ENCODE measurements at places on chromosomes 16 and 17.

DNA sequence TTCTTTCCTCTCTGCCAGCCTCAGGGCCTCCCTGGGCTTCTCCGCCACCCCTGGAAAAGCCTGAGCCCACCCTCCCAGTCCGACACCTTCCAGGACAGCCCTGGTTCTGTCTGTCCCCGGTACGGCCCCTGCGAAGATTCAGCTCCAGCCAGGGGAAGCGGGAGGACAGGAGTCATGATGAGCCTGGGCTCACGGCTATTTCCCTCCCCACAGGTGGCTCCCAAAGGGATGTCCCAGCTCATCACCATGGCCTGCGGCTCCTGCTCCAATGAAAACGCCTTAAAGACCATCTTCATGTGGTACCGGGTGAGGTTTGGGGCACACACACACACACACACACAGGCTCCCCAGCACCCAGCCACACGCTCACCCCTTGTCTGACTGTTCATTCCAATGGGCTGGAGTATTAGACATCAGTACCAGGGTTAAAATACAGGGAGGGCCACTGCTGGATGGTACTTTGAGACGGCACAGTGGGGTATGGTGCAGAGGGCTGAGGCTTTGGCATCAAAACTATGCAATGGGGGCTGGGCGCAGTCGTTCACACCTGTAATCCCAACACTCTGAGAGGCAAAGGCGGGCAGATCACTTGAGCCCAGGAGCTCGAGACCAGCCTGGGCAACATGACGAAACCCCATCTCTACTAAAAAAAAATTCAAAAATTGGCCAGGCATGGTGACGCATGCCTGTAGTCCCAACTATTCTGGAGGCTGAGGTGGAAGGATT is 32.8 kb downstream of the TMEM186 start:
- DNase-seq, result no peak

- DNase-seq, result no peak
Measured at GRCh38 chr16:79325226-79325945, 275.2 kb downstream of the MAF start.

DNA sequence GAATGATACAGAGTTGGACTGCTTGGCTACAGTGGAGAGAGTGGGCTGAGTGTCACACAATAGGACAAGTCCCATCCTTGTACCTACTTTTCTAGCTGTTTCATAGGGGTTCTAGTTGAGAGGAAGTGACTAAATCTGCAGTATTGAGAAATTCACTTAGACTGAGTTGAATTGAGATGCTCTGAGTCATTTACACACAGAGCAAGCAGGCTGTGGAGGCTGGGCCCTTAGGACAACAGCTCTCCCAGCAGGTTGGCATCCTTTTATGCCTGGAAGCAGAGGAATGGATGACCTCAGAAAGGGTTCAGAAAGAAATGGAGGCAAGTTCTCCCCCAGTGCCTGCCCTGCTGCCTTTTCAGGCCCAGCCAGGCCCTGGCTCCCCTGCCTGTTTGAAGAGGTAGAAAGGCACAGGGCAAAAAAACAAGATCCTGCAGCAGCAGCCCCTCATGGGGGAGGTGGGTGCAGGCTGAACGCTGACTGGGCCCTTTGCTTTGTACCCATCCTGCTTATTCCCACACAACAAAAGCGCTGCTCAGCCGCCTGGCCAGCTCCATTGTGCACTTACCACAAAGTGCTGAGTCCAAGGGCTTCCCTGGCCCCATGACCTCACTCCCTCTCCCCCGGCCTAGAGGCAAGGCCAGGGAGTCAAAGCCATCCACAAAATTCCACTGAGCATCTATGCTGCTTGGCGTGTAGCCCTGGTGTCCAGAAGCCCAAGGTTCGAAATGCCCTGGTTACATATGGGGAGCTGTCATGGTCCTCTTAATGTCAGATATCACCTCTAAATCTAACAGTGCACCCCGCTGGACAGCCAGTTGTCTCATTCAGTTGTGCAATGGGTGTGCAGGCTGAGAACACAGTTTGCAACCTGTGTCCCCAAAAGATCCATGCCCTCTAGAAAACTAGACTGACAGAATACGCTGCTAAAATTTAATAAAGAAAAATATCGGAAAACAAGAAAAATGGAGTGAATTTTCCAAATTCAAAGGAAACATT is 5.4 kb upstream of the CRYBA1 start:
- no peak for DNase-seq

DNA sequence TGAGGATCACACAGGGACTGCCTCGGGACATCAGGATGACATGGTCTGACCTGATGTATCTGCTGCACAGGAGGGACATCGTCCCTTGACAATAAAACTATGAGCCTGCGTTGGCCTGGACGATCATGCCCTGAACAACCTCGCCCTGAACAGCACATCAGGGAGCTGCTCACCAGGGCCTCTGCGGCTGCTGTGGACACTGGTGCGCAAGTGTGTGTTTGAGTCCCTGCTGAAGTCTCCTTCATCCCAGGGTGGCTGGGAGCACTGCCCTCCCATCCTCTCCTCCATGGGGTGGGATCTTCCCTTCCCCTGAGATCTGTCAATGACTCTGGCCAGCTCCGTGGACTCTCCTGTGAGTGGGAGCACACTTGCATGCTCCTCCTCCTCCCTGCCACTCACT is 257.8 kb downstream of the RBFOX3 start:
- no peak for DNase-seq

- no peak for DNase-seq
Measured at GRCh38 chr16:72969812-72970211, 78.1 kb downstream of the ZFHX3 start.

GRCh38 chr16:55809386-55809785 is 23.5 kb downstream of the CES1 start:
- no peak for DNase-seq

DNA sequence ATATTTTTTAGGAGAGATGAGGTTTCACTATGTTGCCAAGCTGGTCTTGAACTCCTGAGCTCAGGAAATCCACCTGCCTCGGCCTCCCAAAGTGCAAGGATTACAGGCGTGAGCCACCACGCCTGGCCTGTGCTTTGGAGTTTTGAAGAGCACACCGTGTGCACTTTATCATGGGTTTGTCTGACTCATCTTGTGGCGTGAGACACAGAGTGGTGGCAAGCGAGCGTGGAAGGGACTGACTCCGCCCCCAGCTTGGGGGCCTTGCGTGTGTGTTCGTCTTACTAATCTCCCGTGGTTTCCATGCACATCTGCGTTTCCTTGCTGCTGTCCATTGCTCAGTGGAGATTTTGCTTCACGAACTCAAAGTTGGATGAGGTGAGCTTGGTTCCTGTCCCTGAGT is 22.9 kb downstream of the CRAMP1 start:
- no peak for DNase-seq

- DNase-seq, result no peak
Measured at GRCh38 chr17:27818401-27819105, 18.2 kb upstream of the NOS2 start.

GRCh38 chr16:11240636-11241473 is 15.1 kb downstream of the SOCS1 start:
- DNase-seq, result no peak

DNA sequence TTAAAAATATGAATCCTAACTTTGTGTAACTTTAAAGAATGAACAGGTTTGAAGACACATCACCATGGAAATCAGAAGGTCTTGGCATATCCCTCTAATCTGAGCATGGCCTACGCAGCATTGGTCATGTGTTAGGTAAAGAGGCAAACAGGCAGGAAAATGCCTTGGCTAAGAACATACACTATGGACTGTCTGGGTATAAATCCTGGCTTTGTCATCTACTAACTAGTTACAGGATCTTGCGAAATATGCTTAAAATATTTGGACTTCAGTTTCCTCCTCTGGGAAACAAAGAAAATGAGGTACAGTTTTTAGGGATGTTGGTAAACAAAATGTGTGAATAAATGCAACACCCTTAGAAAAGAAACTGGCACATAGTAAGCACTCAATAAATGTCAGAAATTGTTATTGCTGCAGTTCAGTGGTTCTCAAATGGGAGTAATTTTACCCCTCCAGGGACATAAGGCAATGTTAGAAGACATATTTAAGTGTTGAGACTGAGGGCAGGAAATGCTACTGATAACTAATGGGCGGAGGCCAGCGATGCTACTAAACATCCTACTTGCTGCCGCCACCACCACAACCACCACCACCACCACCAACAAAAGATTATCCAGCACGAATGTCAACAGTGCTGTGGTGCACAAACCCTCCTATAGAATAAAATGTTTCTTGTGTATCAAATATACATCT is 770.8 kb upstream of the SOX9 start:
- DNase-seq, result no peak

DNA sequence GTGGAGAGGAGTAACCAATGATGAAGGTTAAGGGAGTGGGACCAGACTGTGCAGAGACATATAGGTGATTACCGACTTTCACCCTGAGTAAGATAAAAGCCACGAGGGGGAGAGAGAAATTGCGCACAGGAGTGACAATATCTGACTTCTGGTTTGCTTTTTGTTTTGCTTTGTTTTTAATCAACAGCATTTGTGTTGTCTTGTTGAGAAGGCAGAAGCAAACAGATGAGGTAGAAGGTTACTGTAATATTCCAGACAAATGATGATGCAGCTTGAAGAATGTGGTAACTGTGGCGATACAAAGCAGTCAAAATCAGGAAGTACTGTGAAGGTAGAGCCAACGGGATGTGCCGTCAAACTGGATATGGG is 7.5 kb downstream of the PELP1 start:
- no peak for DNase-seq

GRCh38 chr16:2948807-2949704 is 15.0 kb upstream of the KREMEN2 start:
- no peak for DNase-seq

DNA sequence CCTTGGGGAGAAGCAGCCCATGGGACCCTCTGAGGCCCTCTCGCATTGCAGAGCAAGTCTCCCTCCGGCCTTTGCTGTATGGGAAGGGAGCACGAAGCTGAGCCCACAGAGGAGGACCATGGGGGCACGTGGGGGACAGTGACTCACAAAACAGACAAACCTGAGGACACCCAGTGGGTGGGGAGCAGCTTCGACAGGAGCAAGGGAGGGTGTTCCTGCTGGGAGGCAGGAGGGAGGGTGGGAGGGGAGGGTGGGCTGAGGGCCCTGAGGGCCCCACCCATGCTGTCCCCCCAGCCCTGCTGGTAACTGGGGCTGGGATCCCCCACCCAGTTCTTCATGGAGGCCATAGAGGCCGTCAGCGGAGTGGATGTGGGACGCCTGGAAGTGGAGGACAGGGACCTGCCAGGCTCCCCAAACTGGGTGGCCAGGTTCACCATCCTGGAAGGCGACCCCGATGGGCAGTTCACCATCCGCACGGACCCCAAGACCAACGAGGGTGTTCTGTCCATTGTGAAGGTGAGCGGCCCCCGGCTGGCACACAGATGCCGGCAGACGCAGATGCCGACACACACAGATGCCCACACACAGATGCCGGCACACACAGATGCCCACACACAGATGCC is 12.5 kb downstream of the SLC22A31 start:
- no peak for DNase-seq

- DNase-seq, result no peak
Measured at GRCh38 chr17:71926746-71927398, 193.9 kb upstream of the SOX9 start.

- no peak for DNase-seq
Measured at GRCh38 chr17:39568702-39569101, 39.0 kb downstream of the NEUROD2 start.

DNA sequence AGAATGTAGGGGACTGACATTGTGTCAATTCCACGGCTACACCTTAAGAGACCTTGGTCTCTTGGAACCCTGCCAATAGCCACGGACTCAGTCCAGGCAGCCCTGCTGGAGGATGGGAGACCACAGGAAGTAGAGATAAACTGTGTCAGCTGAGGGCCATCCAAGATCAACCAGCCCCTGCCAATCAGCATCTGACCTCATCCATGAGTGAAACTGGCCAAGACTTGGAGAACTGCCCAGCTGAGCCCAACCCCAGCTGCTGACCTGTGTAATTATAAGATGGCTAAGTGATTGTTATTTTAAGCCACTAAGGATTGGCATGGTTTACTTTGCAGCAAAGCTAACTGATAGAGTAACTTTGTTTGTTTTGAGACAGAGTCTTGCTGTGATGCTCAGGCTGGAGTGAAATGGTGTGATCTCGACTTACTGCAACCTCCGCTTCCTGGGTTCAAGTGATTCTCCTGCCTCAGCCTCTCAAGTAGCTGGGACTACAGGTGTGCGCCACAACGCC is 13.3 kb upstream of the YWHAE start:
- peak; percentile 6 for DNase-seq

- no peak for DNase-seq
Measured at GRCh38 chr16:82542714-82543113, 84.1 kb upstream of the CDH13 start.

DNA sequence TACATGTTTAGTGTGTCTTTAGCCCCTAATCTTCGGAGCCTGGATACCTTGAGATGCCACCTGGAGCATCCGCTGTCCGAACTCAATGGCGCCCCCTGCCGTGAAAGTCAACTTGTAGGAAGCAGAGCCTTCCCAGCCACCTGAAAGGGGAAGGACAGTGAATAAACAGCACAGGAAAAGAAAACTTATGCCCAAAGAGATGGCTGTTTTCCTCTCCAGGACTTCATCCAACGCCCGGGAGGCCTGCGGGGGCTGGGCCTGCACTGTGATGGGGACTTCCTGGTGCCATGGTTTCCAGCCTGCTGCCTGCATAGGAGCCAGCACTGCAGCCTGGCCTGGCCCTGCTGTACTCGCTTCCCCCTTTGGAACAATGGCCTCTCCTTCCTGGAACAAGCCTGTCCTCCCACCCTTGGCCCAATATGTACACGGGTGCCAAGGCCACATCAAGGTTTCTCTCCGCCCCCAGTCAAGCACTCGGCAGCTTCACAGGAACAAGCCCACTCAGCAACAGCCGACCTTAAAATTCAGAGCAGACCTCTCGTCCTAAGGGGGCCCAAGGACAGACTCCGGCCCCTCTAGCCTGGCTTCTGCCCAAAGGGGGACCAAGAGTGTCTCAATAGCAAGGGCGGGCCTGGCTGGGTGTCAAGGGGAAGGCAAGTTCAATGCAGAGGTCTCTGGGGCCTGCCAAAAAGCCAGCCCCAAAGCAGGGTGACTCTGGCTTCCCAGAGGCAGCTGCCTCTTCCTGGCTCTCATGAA is 4.5 kb upstream of the UNC13D start:
- peak; percentile 74 for DNase-seq

- no peak for DNase-seq
Measured at GRCh38 chr16:4780235-4780634, 7.9 kb downstream of the SEPTIN12 start.

DNA sequence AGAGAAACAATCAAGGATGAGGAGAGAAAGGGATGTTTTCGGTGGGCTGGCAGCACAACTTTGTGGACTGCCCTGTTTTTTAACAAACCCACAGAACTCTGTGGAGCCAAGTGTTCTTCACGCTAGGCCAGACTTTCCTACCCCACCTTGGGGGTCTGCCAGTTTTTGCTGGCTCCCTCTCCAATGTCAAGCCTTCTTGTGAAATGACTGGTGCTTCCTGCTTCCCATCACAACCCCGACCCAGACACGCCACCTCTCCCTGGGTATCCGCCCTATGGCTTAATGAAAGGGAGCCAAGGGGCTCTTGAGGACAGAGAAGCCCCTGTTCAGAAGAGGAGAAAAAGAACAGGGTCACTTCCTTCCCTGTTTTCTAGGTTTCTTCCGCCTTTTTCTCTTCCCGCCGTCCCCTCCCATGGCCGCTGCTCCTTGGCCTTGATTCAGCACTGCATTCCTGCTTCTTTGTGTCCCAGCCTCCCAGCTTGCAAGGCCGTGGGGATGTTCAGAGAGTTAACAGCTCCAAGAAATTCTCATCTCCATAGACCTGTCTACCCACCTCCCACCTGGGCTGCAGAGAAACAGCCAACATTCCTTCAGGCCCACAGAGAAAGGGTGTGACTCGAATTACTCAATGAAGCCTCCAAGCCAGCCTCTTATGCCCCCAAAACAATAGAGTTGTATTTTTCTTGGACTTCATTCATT is 16.5 kb upstream of the SOX9 start:
- DNase-seq, result no peak

- DNase-seq, result no peak
Measured at GRCh38 chr16:80442779-80443178, 98.0 kb upstream of the DYNLRB2 start.

GRCh38 chr17:13181683-13182082 is 163.9 kb upstream of the ELAC2 start:
- no peak for DNase-seq
